ENCODE measurements at places on chromosomes 7 and 10. TPM values are rescaled to one million over a fixed set of nuclear protein-coding genes. Genes with fewer than 3 reads are reported as not detected.

SPDYE2B gene
- total RNA-seq = not detected

GIMAP1 gene
- 19.6 TPM for total RNA-seq

OLAH gene
- total RNA-seq = 1.0 TPM

MYL10 gene
- total RNA-seq = not detected

DNA sequence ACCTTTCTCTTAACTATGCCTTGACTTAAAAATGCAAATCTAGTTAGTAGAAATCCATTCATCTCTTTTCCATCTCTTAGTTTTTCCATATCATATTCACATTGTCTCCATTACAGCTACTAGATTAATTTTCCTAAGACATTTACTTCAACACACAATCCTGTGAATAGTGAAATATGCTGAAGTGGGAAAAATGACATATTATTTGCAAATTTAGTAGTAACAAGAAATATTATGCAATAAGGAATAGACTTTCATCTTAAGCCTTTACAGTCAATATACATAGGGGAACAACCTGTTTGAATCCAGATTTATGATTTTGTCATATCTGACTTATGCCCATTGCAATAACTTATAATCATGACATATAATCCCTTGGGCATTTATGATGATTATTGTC is 277.0 kb upstream of the IMMP2L start:
- no peak for DNase-seq

- no peak for DNase-seq
These were observed 399.7 kb upstream of the ETV1 start for GRCh38 chr7:14389181-14389591.

- DNase-seq = no peak
These were observed 273.1 kb downstream of the USP6NL start for GRCh38 chr10:11338160-11338844.

DNA sequence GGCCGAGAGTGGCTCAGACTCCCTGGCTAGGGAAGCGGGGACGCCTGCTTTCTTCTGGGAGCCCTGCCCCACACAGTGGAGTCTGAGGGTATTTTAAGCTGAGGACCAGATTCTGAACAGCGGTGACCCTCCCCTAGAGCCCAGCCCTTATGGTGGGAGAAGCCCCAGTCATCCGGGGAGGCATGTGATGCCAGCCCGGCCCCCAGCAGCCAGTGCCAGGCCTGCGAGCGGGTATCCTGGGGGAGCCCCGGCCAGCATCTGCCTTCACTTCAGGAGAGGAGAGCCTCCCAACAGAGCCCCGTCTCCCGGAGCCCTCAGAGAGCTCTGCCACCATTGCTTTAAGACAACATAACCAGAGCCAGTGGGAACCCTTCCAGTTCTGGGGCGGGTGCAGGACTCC is 41.5 kb upstream of the DNAJB6 start:
- DNase-seq = no peak

GRCh38 chr10:74863551-74863950 is 37.2 kb downstream of the KAT6B start:
- DNase-seq = no peak

KLF14 gene
- total RNA-seq = not detected

DNA sequence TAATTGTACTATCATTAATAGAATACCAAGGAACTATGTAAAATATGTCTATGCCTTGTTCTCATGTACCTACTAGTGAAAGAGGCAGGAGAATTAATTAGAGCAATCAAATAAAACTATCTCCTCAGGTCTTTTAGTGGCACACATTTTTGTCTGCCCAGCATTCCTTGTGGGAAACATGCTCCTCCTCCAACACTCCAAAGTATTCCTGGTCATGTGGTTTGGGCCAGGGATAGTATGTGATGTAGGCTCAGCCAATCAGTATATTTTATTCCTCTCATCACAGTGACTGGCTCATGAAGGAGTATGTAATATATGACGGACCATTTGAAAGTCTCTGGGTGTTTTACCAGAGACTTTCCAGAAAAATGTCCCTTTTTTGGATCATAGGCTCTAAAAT is 16.7 kb upstream of the SYPL1 start:
- DNase-seq = no peak

- DNase-seq = no peak
These were observed 14.9 kb downstream of the TNRC18 start for GRCh38 chr7:5408777-5409176.

DNA sequence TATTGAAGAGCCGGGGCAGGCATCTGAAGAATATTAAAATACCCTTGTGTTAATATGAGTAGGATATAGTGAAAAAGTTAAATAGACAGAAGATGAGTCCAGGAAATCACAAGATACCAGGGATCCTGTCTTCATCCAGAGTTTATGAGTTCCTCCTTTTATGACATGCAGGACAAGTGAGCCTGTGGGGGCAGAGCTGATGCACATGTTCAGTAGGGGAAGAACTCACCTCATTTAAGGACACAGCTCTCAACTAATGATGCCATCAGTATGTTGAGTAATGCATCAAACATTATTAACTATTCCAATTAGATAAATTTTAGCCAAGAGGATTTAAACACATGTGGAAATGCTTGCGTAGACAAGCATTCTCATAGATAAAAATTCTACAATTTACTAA is 435.8 kb upstream of the AKR1E2 start:
- DNase-seq = no peak

- DNase-seq = no peak
These were observed 2.4 kb upstream of the C7orf33 start for GRCh38 chr7:148588168-148588567.

GRCh38 chr7:105647591-105647990 is 66.3 kb upstream of the EFCAB10 start:
- no peak for DNase-seq

Measured in activated CD4-positive, alpha-beta T cell treated with anti-CD3 and anti-CD28 coated beads, Interleukin-2, amount 10 ng/mL, durations not matched to agents 7 days and 5 days (primary cell).